Right ventricle myocardium superior (tissue), 1 donor: ENCODE measurements at places on chromosomes 12 and 14. TPM values are rescaled to one million over a fixed set of nuclear protein-coding genes. Genes with fewer than 3 reads are reported as not detected.

DNA sequence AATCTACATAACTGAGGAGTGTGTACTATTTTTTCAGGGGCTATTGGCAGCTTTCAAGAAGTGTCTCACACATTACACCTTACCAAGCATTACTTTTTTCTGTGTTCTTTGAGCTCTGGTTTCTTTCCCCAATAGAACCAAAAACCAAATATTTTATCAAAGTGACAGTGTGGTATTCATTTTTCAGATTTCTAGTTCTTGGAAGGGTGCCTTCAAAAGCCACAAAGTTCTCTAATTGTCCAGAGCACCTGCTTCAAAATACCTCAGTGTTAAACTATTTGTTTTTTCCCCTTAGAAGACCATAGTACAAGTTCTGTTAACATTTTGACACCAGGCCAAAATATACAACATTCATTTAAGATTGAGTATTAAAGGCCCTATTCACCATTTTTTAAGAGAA lies 515.7 kb downstream of the ETNK1 start:
- no peak for DNase-seq

- DNase-seq = no peak
Observed at GRCh38 chr14:76311079-76311758, 64.7 kb upstream of the ESRRB start.

DNA sequence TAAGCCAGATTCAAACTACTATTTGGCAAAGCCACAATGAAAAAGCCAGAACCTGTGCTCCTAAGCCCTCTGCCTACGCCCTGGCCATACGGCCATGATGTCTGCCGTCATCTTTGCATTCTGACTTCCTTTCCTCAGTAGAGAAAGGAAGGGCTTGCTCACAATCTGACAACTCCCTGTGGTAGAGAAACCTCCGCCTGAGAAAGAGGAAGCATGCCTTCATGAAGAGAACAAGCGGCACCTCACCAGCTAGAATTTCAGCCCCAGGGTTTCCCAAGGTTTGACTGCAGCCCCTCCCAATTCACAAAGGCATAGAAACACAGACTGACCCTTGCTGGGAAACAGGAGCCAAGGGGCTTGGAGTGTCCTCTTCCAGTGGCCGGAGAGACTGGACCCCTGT lies 25.7 kb downstream of the TEP1 start:
- no peak for DNase-seq

DNA sequence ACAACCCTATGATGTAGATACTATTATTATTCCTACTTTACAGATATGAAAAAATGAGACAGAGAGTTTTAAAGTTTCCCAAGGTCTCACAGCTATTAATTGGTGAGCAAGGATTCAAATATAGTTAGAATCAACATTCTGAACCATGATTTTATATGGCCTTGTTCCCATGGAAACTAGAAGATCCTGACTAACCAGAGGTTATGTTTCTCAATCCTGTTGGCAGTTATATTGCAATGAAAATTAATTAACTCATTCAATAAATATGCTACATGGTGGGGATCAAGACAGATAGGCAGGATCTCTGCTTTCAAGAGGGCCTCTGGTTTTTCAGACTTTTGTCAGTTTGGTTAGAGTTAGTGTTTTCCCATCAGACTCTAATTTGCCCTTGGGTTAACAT lies 9.3 kb upstream of the FUT8 start:
- DNase-seq = no peak

GRCh38 chr12:54593135-54593534 lies 4.7 kb upstream of the PPP1R1A start:
- DNase-seq = no peak

DNA sequence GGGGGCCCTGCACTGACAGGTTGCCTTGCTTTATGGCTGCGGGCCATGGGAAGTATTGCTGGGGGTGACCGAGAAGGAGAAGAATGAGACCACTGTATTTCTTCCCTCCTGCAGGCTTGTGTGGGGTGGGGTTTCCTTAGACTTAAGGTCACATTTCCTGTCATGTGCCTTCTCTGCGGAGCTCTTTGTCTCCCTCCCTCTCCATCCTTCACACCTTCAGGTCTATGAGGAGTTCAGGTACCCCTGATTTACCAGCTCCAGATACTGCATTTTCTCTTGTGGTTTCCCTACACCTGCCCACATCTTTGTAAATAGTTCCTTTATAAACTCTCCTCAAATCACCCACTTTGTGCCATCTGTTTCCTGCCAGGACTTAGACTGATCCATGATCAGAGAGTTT lies 3.6 kb downstream of the FNTB start:
- DNase-seq = no peak

GRCh38 chr12:26251600-26251999 lies 56.2 kb downstream of the SSPN start:
- peak; percentile 73 for DNase-seq

DNA sequence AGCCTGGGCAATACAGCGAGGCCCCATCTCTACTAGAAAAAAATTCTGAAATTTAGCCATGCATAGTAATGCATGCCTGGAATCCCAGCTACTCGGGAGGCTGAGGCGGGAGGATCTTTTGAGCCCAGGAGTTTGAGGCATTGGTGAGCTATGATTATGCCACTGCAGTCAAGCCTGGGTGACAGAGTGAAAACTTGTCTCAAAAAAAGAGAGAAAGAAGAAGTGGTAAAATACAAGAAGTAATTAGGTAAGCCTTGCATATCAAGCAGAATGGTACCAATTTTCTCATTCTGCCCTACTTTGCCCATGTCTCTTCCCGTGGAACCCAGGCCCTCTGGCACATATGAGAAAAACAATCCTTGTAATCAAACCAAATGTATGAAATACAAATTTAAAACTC lies 70.7 kb downstream of the SUSD6 start:
- DNase-seq = no peak

DNA sequence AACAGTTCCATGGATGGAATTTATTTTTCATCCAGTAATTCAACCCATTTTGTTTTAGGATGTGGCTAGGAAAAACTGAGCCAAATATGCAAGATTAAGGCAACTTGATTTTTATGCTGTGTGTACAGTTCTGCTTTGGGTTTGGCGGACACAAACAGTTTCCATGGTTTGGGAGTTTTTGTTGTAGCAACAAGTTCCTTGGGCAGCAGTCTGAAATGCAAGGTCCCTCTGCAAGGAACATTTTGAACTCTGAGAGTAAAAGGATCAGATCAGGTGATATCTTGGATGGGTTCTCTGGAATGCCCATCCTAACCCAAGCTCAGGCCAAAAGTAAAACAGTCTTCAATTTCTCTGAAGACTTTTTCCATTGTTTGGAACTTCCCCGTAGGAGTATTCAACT lies 161.2 kb downstream of the TMX1 start:
- DNase-seq = no peak

GRCh38 chr14:57232006-57232405 lies 36.7 kb downstream of the EXOC5 start:
- no peak for DNase-seq

- DNase-seq = no peak
Observed at GRCh38 chr12:9701380-9702154, 31.3 kb downstream of the CLECL1 start.

DNA sequence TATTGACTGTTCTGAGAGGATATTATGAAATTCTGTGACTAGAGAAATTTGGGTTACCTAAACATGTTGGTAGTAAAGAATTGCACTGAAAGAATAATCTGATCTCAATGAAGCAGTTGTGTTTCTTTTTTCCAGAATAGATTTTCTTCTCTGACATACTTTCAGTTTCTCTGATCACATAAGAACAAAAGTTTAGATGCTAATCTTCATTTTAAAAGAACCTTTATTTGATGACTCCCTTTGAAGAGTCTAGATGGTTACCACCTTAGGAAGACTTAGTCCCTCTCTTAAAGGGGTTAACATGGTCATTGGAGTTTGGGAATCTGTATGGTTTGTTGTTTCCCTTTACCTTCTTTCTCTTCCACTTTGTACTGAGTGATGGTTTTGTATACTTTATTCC lies 58.6 kb downstream of the MON2 start:
- DNase-seq = no peak

GRCh38 chr12:72631926-72632685 lies 359.9 kb downstream of the TRHDE start:
- DNase-seq = no peak

DNA sequence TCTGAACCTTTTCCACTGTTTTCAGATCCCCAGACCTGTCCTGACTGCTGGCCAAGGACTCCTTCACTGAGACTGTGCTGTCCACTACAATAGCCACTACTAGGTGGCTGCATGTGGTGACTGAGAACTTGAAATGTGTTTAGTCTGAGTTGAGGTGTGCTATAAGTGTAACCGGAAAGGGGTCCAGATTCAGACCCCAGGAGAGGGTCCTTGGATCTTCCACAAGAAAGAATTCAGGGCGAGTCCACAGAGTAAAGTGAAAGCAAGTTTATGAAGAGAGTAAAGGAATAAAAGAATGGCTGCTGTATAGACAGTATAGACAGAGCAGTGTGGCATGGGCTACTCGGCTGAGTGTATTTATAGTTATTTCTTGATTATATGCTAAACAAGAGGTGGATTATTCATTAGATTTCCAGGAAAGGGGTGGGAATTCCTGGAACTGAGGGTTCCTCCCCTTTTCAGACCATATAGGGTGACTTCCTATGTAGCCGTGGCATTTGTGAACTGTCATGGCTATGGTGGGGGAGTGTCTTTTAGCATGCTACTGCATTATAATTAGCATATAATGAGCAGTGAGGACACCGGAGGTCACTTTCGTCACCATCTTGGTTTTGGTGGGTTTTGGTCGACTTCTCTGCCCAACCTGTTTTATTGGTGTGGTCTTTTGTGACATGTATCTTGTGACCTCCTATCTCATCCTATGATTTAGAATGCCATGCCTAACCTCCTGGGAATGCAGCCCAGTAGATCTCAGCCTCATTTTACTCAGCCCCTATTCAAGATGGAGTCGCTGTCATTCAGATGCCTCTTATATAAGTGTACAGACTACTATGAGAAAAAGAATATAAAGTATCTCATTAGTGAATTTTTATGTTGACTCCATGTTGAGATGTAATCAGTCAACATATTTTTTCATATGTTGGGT lies 70.0 kb upstream of the SRSF5 start:
- DNase-seq = no peak

DNA sequence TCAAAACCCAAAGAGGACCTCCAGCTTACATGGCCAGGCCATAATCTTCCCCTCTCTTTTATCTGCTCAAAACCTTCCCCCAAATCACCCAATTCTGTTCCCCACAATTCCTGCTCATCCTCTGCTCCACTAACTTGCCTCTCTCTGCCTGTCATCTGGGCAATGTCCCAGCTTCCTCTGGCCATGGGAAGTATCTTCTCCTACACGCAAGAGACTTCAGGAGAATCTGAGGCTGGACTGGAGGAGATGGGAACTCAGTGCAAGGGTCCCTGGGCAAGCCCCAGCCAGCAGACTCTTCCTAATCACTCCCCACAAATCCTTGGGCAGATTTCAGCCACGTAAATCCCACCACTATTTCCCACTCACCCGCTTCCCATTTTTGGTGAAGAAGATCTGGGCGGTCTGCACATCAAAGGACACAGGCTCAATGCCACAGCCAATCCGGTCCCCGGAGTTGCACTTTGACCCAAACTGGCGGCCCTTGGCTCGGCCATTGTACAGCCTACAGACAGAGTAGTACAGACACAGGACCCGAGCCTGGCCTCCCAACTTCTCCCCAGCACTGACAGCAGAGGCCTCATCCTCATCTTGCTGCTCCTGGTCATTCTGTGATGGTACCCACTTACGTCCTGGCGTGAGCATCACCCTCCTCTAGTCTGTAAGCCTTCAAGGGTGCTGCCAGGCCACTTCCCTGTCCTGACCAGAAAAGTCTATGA lies 4.7 kb downstream of the SPRYD3 start:
- DNase-seq = no peak

DNA sequence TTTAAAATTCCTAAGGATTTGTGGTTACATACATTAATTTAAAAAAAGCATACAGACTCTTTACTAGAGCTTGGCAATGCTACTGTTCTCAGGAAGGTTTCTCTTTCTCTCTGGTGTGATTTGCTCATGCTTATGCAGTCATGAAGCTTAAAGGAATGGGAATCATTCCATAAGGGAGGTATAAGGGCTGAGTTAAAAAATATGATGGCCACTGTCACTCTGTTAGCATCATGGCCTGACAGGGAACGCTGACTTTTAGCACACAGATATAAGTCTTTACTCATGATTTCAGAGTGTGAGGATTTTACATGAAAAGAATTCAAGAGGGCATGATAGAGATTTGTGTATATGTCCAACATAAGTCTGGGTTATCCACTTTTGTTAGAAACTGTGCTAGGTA lies 3.8 kb downstream of the MYF5 start:
- DNase-seq = no peak

DNA sequence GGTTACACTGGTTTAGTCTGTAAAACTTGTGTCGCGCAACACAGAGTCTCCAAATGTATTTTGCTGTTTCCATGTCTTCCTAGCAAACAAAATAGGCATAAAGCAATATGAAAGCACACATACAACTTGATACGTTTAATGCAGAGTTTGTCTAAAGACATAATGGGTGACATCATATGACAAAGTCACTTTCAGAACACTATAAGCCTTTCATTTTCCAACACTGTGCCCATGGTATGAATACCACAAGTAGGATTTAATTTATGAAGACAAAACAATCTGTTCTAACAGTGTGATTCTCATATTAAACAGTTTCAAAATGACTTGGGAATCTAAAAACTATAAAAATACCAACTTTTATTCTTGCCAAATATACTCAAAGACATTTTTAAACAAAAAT lies 58.4 kb downstream of the PTPN21 start:
- no peak for DNase-seq

DNA sequence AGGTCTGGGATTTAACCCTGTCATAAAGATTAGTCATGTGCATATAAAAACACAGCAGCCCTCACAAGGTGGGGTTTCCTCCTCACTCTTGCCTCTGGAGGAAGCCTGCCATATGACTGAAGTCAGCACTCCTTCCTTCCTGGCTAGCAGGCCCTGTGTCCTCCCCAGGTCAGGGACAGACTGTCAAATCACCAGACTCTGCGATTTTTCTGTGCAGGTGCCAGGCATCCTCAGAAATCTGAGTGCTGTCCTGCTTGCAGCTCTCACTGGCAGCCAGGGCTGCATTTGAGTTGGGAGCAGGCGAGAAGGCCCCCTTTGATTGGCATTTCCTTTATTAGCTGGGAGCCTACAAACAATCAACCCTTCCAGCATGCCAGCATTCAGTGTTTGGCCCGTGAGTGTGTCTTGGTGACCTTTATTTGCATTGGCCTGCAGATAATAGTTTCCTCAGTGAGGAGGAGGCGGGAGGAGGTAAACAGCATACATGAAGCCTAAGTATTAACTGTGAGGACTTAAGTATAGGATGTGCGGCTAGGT lies 183.8 kb upstream of the ARHGAP5 start:
- DNase-seq = peak; percentile 46

GRCh38 chr12:93099792-93100191 lies 170.7 kb upstream of the EEA1 start:
- no peak for DNase-seq

Gene OR4E1
- not detected for total RNA-seq

Gene CSRP2
- total RNA-seq = 40.9 TPM

Gene ADCY4
- 20.6 TPM for total RNA-seq

Gene SRRM4
- total RNA-seq = 0.30 TPM

Gene DACT1
- total RNA-seq = 2.4 TPM

Gene CMA1
- total RNA-seq = 1.9 TPM

Gene PMEL
- total RNA-seq = 0.83 TPM

Gene ZNF219
- total RNA-seq = 50.0 TPM
